M059J (cell line): ENCODE measurements at places on chromosomes 7 and 10.

DNA sequence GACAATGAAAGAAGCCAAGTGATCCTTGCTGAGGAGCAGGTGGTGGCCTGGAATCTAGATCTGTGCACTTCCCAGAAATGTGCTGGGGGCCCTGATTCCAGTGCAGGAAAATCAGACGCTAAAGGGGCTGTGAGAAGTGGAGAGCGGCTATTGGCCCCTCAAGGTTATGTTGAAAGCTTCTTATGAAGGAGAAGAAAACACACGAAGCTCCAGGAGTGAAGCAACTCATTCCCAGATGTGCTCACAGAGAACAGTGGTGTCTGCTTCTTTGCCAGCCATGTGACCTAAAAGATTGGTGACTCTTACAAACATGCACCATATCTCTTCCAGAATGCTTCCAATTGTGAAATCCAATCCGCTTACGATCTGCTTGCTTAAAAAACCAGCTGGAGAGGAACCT is 679.3 kb upstream of the IGFBP3 start:
- DNase-seq, result no peak

GRCh38 chr10:46288601-46289206 is 1.9 kb downstream of the ANTXRL start:
- DNase-seq, result no peak

DNA sequence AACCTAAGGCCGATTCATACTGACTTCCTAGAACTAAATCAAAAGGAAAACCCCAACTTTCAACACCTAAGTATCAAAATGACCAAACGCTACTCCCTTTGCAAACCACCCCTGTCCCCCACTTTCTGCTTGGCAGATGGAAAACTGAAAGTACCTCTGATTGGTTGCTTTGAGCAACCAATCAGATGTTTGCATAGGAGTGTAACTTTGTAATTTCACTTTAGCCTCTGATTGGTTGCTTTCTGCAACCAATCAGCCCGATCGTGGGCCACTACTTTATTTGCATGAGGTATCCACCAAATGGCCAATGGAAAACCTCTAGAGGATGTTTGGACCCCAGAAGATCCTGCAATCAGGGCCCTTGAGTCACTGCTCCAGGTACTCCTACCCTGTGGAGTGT is 12.3 kb upstream of the SNX10 start:
- peak; percentile 44 for DNase-seq

- DNase-seq, result no peak
These were observed 60.6 kb upstream of the ANTXRL start for GRCh38 chr10:46226232-46226631.

DNA sequence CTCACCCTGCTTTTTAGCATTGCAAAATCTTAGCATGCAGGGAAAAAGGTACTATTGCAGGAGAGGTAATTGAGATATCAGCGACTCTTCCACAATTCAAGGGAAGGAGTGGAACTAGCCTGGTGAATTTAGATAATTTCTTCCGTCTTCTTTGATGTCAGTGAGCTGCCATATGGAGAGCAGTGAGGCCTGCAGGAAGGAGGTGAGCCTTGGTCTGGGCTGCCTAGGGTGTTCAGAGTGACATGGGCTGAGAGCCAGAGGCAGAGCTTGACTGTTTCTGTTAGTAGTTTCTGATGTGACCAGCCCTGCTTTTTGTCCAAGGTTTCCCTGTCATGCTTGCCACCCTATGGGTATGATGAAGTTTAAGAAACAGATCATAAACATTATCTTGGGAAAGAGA is 28.6 kb downstream of the KAT6B start:
- no peak for DNase-seq

GRCh38 chr10:21525367-21526187 is at the start of gene SKIDA1:
Gene SKIDA1 (minus strand): TSS chr10:21525682. CDS start chr10:21517822, 7,860 bp downstream.
- DNase-seq, result peak; percentile 88

GRCh38 chr10:96292971-96293920 is 11.0 kb upstream of the DNTT start:
- DNase-seq, result peak; percentile 27

DNA sequence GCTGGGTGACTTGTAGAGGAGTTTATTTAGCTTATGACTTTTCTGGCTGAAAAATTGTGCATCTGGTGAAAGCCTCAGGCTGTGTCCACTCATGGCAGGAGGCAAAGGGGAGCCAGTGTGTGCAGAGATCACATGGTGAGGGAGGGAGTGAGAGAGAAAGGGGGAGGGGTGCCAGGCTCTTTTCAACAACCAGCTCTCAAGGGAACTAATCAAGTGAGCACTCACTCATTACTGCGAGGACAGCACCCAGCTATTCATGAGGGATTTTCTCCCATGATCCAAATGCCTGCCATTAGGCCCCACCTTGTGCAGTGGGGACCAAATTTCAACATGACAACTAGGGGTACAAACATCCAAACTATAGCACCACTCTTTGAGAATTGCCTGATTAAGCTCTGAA is 590.2 kb downstream of the MAGI2 start:
- peak; percentile 41 for DNase-seq

DNA sequence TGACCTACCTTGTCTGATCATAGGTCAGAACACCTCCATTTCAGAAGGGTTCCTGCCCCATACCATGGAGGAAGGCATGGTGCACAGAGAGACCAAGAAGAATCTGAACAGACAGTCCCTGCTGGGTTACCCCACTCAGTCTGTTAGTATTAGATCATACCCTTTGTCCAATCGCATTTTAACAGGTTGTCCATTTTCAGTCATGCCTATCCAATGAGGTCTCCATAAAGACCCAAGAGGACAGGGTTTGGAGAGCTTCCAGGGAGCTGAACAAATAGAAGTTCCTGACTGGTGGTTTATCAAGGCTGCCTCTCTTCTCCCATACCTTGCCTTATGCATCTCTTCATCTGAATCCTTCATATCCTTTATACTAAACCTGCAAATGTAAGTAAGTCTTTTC is 21.2 kb upstream of the SLC16A12 start:
- DNase-seq, result peak; percentile 27

DNA sequence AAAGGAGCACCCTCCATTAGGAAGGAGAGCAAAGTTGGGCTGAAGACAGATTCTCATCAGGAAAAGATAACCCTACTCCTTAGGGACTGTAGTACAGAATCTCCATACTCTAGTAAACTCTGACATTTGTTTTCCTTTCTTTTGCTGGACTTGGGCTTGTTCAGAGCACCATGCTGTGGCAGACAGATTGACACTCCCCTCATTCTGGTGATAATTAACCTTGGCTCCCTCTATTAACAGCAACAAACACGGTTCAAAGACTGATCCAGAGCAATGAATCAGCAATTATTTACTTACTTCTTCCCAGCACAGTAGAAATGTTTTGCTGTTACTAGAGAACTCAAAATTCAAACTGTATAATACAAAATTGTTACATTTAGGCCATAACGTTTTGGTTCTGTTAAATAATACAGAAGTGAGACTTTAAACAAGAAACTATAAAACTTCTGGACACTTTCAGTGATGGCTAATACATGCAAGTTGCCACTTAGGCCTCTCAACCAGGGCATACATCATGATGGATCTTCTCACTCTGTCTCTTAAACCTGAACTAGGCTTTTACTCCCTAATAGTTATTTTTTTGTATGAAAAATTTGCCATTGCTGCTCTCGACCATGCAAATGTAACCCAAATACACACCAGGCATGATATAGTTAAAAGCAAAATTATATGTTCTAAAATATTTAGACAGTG is 639.0 kb downstream of the IPMK start:
- no peak for DNase-seq
